ENCODE measurements at places on chromosomes 7 and 10. TPM values are rescaled to one million over a fixed set of nuclear protein-coding genes. Genes with fewer than 3 reads are reported as not detected.
A peak's percentile ranks its signal among the peaks of the same experiment; 100 is the strongest.

- DNase-seq = no peak
Measured at GRCh38 chr10:128074589-128074988, 51.6 kb downstream of the MKI67 start.

DNA sequence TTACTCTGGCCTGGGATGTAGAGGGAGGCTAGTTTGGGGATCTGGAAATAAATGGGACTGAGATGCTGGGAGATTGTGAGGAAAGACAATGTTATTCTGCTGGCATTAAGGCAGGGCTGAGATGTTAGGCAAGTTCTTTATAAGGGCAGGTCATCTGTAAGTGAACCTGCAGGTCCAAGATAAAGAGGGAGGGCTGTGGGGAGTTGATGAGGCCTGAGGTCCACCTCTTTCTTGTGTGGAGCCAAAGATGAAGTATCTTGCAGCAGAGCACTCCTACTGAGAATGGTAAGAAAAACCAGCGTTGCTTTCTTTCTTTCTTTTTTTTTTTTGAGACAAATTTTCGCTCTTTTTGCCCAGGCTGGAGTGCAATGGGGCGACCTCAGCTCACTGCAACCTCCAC is 19.1 kb downstream of the CYCS start:
- DNase-seq = no peak

GRCh38 chr7:81573932-81574331 is 195.9 kb downstream of the HGF start:
- no peak for DNase-seq

- no peak for DNase-seq
Measured at GRCh38 chr7:4225881-4226523, 456.1 kb upstream of the FOXK1 start.

DNA sequence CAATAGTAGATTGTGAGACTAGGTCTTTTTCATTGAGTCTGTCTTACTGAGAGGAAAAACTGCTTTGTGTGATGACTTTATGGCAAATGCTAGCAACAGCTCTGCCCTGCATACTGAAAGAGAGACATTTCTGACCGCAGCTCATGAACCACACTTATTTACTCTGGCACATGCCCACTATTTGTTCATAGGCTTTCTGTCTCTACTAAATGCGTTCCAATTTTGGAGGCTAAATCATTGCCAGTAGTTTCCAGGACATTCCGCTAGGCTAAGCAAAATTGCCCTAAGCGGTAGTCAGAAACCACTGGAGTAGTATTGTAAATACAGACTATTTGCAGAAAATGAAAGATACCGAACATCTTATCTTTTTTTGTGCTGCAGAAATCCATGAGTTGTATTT is 55.6 kb upstream of the DLX6 start:
- no peak for DNase-seq

DNA sequence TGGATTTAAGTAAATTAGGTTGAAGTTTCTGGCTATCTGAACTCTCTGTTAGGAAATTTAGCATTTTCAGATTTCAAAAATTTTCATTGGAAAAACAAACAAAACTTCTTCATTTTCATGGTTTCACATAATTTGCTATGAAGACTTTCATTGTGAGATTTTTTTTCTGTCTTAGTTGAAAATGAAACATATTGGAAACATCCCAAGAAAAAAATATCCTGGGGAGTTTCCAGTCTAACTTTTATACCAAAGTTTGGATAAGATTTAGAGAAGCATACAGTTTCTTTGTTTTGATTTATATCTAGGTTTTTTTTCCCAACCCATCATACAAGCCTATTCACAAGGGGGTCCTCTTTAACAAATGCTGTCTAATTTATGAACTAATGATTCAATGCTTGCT is 300.5 kb upstream of the SEMA3A start:
- DNase-seq = no peak

DNA sequence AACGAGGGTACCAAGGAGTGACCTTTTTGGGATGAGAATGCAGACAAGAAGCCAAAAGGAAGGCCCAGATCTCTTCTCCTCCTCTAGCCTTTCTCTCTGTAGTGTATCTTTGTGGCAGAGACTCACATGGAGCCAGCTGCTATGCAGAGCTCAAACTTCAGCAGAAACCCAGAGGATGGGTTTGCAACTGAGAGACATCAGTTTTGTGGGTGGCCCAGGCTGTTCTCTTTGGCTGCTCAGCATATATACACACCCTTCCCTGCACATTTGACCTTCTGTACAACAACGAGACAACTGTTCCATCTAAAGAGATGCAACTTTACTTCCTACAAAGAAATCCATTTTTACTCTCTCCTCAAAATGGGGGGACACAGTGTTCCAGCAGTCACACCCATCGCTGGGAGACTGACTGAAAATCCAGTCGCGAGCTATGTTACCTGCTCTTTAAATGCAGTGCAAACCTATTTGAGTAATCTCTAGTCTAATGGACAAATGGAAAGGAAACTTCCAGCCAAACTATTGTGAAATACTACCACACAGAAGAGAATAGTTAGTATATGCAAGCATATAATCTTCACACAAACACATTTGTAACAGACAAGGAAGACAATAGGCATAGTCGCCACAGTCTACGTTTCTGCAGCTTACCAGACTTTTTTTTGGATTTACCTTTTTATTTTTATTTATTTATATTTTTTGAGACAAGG is 51.2 kb downstream of the GTF2I start:
- DNase-seq = no peak

- peak; percentile 91 for DNase-seq
Measured at GRCh38 chr10:77505431-77506334, 131.9 kb downstream of the KCNMA1 start.

DNA sequence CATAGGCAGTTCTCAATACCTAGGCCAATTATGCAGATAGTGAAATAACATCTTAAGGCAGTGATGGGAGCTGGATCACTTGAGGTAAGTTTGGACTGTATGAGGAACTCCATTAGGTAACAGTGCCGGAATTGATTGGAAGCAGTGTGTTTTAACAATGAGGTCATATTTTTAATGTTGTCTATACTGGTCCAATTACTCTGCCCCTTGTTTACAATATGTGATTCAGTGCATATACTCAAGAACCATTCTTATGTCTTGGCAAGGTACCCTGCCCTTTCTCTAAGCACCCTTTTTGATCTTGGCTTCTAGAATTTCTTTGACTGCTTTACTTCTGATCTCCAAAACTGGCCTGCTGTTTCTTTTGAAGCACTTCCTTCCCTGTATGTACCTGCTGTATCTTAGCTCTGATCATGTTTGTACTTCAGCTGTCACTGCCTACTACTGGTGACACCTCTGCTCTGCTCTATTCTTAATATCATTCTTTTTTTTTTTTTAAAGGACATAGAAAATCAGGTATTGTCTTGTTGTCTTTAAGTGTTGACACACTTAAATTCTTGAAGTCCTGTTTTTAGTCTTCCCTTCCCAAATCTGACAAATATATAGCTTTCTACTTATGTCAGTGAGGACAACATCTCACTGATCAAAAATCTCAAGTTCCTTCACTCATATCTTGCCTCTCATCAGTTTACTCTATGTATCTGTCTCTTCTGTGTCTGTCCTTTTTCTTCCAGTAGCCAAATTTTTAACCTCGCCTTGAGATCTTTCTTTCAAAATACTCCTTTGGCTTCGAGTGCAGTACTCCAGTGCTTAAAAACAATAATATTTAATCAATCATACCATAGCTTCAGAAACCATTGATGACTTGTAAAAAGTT is 46.4 kb upstream of the RPA3 start:
- DNase-seq = no peak

DNA sequence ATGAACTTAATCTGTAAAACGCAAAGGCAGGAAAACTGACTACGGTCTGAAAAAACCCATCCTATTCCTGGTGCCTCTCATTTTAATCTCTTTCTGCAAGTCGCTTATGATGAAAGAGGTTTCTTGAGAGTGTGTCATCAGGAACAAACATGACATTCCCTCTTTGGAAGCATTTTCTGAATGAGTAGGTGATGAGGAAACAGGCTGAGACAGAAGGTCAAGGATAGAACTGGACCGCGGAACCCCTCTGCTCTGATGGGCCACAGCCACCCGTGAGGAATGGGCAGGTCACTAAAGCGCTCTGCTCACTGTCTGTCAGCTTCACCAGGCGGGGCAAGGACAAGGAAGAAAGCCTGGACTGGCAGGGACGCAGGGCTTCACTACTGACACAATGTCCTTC is 28.6 kb downstream of the BEND7 start:
- peak; percentile 15 for DNase-seq

DNA sequence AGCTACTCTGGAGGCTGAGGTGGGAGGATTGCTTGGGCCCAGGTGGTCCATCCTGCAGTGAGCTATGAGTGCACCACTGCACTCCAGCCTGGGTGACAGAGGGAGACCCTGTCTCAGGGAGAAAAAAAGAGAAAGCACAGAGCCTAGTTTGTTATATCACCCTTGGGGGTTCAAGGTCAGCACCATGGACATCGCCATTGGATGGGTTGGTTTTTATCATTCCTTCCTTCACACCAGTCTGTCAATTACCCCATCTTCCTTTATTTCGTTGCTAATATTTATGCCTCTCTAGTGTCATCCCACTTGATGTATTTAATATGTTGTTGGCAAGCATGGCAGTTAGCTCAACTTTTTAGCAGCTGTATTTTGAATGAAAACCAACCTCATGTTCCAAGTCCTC is 182.3 kb downstream of the NSUN6 start:
- no peak for DNase-seq

GRCh38 chr7:134571101-134571500 is 22.2 kb downstream of the AKR1B15 start:
- DNase-seq = no peak

GRCh38 chr7:2758673-2759616 is 70.9 kb downstream of the AMZ1 start:
- DNase-seq = no peak

- no peak for DNase-seq
Measured at GRCh38 chr10:80458638-80459037, 4.5 kb downstream of the TSPAN14 start.

DNA sequence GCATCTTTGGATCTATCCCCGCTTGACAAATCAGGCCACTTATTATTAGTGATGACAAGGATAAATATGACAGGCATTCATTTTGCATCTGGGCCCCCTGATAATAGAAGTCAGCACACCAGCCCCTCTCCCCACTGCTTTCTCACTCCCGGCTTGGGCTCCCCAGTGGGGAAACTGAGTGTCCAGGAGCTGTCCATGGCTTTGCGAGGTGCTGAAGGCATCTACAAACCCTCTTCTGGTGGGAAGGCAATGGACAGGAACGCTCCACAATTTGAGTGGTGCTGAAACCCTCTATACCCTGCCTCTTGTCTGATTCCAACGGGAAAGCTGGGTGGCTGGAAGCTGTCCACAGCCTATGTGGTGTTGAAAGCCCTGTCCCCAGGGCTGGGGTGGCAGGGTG is 61.7 kb upstream of the PCBD1 start:
- DNase-seq = no peak

DNA sequence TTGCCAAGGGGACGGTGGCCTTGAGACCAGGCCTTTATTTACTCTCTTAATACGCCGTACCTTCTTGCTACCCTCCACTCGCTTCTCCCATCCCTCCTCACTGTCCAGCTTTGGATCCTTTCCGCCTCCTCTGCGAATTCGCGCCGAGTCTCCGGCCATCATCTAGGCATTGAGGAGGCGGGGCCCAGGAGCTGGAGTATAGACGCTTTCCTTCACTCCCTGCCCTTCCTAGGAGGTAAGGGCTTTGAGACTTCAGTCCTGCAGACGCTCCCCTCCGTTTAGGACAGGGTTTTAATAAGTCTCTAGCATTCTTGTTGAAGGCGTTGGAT is 538 bp downstream of the TFAM start:
- DNase-seq = peak; percentile 17

- DNase-seq = peak; percentile 84
Measured at GRCh38 chr7:112985377-112985987, 101.1 kb downstream of the GPR85 start.

DNA sequence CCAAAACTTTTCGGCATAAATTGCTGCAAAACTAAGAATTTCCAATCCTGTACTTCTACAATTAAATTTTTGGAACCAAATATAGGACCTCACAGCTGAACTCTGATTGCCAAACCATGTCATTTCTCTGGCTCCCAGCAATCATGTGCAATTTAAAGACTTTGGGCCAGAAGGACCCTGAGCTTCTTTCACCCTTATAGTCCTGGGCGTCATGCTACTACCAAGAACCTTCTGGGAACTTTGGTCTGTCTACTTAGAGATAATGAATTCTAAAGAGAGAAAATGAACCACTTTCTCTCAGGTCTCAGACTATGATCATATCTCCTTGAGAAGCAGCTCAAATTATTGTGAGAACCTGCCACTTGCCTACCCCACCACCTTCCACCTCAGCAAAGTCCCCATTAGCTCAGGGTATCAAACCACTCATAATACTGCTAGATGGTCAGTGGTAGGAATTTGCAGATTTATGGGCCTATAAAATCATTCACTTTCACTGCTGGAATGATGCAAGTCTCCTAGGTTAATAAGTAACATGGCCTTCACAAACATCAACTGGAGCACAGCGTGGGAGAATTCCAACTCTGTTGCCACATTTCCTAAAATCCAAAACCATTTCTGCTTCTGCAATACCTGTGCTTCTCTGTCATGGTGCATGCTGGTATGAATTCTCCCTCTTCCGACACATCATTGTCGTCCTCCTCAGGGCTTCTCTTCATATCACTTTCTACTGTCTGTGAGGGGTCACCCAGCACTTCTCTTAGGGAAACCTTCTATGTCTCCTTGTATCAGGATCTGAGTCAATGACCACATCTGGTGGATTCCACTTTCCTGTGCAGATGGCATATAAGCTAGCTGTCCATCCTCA is 6.6 kb upstream of the WDR91 start:
- no peak for DNase-seq

DNA sequence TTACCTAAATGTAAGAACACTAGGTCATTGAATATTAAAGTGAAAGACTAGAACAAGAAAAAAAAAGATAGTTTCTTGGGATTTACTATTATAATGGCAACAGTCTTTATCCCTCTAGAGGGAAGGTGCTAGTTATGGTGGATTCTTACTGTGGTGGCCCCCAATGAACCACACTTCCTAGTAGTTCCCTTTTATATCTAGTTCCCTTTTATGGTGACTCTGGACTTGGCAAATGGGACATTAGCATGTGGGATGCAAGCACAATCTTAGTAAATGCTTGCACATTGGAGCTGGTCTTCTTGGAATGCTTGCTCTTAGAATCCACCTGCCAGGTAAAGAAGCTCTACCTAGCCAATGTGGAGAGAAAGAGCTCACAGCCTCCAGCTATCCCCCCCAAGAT is 430.2 kb downstream of the LRMDA start:
- DNase-seq = no peak

DNA sequence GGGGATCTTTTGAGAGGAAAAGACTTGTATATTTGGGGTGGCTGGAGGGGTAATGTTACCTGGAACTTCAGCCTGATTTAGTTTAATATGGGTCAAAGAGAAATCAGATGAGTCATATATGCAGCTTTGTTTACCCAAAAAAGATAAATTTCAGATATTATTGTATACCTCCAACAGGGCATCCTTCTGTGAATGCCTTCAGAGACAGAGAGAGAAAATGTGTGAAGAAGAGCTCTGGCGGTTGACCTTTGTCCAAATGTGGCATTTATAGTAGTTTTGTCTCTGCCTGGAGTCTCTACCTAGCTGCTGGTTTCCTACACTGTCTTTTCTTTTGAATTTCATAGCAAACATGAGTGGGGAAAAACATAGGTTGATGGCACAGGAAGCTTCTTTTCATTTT is 21.6 kb downstream of the LRMDA start:
- DNase-seq = no peak

Gene AGBL3
- 0.28 TPM for total RNA-seq

Gene ADCYAP1R1
- not detected for total RNA-seq

Gene NODAL
- total RNA-seq = not detected

Gene CPN1
- total RNA-seq = not detected

Gene AOAH
- total RNA-seq = not detected

Gene TMEM178B
- total RNA-seq = under 0.01 TPM

Gene AKR1D1
- total RNA-seq = not detected

Gene SVIL
- 11.5 TPM for total RNA-seq

Gene SPACDR
- total RNA-seq = 1.1 TPM

Gene NPY4R2
- total RNA-seq = 0.36 TPM

Gene OIT3
- total RNA-seq = not detected

Gene FBXO24
- 0.54 TPM for total RNA-seq

Gene IL6
- 18.3 TPM for total RNA-seq
